ENCODE measurements at places on chromosomes 6 and 20.
A peak's percentile ranks its signal among the peaks of the same experiment; 100 is the strongest.

DNA sequence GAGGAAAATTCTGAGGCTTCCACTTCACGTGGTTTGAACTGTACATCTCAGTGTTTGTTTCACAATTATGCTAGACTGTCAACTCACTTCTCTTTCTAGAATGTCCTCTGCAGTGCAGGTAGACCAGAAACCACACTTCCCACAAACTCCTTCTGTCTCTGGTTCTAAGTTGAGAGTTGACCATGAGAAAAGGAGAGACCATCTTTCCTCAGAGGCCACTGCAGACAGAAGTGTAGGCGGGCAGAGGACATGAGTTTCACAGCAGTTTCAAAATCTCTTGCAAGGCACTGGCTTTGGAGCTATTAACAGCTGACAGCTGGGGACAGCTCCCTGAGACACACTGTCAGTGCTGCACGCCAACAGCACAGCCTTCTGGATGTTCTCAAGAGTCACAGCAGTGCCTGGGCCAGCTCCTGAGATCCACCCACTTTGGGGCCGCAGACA is 55.4 kb upstream of the MOXD1 start:
- DNase-seq: no peak

DNA sequence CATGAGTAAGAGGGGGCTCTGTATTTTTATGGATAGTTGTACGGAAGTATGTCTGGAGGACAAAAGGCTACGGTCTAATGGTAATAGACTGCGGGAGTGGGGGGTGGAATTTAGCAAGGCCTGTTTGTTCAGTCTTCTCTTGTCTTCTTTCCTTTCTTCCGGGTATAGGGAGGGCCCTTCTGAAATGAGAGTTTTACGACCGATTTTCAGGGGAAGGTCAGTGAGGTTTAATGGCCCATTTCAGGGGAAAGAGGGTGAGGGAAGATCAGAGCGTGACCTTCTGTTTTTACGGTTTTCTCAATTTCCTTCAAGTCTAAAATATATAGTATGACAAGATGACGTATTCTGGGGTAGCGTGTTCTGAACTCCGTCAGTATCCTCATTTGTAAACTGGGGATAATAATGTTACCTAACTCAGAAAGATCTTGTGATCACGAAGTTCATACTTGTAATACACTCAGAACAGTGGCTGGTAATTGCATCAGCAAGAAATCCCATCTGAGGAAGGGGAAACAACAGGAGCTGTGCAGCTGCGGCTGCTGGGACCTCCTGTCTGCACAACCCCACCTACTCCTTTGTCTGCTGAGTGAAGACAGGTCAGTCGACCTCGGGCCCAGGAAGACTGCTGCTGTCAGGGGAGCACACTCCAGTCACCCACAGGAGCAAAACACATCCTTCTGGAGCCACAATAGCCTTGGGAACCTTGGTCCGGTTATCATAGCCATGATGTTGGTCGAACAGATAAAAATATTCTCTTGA is 90.4 kb downstream of the MAP3K7 start:
- no peak for DNase-seq

DNA sequence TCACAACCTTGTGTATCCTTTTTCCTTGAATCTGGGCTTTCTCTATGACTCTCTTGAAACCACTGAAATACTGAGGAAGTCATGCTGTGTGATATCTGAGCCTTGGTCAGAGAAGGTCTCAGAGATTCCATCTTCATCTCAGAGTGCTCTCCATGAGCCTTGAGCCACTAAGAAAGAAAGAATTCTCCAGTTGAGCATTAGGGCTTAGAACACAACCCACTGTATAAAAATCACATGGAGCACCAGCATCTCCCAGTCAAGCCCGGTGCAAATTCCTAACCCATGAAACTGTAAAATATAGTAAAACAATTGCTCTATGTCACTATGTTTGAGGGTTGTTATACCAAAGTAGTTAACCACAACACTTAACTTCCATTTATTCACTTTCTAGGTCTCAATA is 181.4 kb downstream of the MOXD1 start:
- DNase-seq: no peak

GRCh38 chr6:133644548-133644891 is 244.4 kb upstream of the TCF21 start:
- DNase-seq: no peak

GRCh38 chr6:87259791-87260190 is 62.6 kb upstream of the SMIM8 start:
- no peak for DNase-seq

GRCh38 chr6:89657445-89658158 is 19.1 kb upstream of the LYRM2 start:
- no peak for DNase-seq

DNA sequence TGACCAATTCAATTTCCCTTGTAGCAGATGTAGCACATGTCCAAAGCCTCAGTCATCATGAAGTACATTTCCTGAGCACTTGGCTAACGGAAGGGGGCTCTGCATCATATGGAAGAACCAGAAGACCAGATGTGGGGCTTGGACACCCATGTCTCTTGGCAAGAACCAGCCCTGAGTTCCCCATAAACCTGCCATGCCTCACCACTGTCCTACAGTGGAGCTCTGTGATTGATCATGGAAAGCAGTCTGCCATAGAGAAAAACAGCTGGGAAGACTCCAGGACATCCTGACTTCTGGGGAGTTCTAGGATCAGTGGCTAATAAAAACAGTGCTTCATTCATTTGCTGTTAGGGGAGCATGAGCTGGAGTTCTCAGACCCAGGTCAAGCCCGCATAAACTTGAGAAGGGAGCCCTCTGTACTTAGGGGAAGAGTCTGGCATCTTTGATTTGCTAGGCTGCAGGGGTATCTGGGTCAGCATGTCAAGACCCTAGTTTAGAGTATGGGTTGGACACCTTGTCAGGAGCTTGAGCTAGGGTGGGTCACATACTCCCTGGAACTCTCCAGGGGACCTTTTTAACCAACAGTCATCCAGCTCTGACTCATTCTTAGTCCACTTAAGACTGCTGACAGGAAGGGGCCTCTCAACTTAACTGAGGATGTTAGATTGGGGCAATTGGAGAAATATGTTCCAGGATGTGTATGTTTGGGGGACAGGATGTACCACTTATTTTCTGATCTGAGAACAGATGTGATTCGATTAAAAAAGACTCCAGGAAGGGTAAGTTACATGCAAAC is 26.3 kb upstream of the TRAM2 start:
- peak; percentile 16 for DNase-seq

DNA sequence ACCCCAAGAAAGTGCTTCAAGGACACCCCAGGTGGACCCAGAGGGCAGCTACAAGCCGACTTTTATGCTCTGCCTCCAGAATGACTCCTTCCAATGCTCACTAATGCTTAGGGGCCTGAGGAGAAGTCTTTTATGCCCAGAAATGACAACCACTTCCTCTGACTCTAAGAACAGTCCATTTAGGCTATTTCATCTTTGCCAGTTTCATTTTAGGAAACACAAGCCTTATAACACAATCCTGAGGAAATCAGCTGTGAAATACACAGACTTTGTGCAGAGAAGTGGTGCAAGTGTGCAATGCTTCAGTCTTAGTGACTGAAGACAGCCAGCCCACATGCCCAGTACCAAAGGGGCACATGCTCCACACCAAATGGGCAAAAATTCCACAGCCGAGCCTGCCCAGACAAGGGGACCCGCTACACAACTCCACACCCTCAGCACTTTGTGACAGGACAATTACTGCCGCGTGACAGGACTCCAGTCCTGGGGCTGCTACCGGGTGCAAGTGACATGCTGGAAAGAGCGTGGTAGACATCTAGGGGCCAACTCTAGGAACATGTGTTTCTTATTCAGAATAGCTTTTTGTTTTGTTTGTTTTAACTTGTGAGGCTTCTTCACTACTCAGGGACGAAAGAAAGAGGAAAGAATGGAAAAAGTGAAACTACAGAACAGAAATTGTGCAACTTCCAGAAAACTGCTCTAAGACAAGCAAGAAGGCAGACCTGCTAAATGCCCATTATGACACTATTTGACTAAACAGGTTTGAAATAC is 28.2 kb upstream of the PLAGL1 start:
- DNase-seq: peak; percentile 33

GRCh38 chr6:33297956-33298772 is 578 bp downstream of the RGL2 start:
- peak; percentile 81 for DNase-seq

DNA sequence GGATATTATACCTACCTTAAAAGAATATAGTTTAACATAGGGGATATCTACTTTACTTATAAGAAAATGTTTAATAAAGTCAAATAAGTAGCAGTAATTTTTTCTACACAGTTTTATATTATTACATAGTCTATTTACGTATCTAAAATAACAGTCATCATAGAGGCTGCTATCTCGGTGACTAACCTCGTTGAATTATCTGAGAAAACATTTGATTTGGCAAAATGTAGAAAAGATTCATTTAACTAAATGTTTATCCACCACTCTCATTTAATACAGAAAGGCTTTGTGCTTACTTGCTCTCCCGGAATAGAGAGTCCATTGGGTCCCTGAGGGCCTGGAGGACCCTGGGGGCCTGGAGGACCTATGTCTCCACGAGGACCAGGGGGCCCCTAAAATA is 103.6 kb downstream of the COL12A1 start:
- no peak for DNase-seq

DNA sequence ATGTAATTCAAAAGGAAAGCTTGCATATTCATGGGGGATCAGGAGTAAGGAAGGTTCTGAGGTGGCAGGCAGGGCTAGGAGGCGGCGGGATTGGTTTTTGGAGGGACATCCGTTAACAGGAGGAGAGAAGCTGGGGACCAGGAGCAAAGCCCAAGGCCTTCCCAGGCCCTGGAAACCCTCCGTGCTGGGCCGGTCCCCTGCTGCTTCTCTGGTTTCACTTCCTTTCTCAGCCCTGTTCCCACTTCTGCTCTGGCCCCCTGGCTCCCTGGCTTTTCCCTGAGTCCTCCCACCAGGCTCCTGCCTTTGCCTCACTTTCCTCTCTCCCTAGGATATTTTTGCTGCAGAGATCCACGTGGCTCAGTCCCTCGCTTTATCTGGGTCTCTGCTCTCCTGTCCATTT is 26.4 kb upstream of the SALL4 start:
- DNase-seq: no peak

DNA sequence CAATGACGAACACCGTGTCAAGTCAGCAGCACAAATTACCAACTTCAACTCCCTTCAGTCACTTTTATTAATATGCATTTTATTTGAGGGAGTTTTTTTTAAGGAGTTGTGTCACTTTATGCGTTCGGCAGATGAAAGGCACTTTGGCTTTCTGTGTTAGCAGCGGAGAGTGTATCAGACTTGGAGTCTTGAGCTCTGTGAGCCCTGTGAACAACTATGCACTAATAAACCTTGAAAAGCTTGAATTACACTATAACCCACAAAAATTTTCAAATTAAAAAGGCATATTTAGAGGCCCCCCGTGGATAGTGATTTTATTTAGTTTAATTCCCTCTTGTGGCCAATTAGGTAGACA is 335.3 kb upstream of the NT5E start:
- DNase-seq: no peak

DNA sequence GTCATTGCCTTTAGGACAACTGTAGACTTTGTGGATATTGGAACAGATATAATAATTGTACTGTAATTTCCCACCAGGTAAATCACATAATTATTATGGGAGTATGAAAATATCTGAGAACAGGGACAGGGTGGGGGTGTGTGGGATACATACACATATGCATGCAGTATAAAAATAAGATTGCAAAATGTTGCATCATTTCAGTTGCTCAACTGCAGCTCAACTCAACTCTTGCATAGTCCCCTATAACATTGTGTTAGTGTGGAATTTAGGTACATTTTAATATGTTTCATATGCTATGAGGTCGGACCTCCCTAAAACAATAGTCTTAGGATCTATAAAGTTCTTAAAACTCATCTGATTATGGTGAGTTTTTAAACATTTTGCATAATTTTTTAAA is 275.0 kb upstream of the FLRT3 start:
- DNase-seq: no peak

GRCh38 chr6:15417811-15418210 is 171.9 kb downstream of the JARID2 start:
- no peak for DNase-seq

DNA sequence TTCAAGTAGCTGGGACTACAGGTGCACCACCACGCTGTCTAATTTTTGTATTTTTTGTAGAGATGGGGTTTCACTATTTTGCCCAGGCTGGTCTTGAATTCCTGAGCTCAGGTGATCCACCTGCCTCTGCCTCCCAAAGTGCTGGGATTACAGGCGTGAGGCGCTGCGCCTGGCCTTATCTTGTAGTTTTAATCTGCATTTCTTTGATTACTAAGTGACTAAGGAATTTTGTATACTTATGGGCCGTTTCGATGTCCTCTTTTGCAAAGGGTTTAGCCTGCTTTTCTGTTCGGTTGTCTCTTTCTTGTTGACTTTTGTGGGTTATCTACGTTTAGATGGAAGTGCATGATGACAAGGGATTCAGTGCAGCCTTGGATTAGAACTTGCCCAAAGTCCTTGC is 500.6 kb downstream of the QKI start:
- no peak for DNase-seq

GRCh38 chr6:145453376-145453775 is 281.9 kb downstream of the EPM2A start:
- DNase-seq: no peak

- DNase-seq: no peak
Measured at GRCh38 chr6:159677506-159678165, 15.4 kb downstream of the SOD2 start.

- DNase-seq: no peak
Measured at GRCh38 chr20:52305858-52306257, 114.3 kb upstream of the ZFP64 start.

DNA sequence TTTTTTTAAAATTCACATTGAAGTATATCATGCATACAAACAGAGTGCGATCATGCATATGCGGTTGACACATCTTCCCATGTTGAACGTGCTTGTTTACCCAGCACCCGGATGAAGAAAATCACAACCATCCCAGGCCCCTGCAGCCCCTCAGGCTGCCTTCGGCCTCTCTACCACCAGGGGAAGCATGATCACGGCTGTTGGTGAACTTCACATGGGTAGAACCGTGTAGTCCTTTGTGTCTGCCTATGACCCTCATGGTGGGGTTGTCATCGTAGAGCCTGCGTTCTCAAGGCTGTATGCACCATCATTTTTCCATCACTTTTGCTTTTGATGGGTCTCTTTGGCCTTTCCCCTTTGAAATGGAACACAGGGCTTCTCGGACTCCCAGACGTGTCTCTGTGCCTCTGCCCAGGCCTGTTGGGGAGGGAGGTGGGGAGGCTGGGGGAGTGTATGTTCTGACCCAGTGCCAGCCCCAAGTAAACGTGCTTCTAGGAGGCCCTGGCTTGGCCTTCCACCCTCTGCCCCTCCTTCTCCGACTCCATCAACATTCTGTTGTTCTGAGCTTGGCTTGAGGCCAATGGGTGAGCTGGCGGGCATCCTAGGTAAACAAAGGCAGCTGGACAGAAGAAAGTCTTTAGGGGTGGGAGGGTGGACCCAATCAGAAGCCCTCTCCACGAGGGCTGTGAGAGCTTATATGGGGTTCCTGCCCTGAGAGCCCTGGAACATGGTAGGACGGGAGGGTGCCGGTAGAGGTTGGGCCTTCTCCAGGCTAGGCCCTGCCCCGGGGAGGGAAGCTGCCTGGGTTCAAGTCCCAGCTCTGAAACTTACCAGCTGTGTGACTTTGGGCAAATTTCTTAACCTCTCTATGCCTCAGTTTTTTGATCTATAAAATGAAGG is 39.7 kb downstream of the TGM2 start:
- DNase-seq: no peak

GRCh38 chr6:104126315-104127005 is 733.3 kb downstream of the HACE1 start:
- no peak for DNase-seq

Data from GM04503 (cell line).